ENCODE measurements at places on chromosomes 3 and 15.

DNA sequence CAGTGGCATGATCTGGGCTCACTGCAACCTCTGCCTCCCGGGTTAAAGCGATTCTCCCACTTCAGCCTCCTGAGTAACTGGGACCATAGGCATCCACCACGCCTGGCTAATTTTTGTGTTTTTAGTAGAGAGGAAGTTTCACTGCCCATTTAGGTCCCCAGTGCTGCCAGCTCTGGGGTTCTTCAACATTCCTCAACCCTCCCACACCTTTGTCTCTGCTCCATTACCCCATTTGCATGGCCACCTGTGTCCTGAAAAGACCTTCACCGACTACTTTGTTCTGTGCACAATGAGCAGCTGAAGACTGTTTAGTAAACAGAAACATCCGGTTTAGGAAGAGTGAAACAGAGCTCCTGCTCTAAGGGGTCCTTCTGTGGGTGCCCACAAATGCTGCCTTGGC lies 92.0 kb downstream of the FAM43A start:
- no peak for DNase-seq

GRCh38 chr3:41276191-41276590 lies 76.9 kb downstream of the CTNNB1 start:
- no peak for DNase-seq

- DNase-seq: no peak
Observed at GRCh38 chr3:11186771-11187191, 32.5 kb downstream of the HRH1 start.

GRCh38 chr15:32717426-32718226 lies at the start of gene GREM1:
Gene GREM1 (plus strand): TSS chr15:32718004. CDS start chr15:32730691, 12,687 bp downstream.
- no peak for DNase-seq

DNA sequence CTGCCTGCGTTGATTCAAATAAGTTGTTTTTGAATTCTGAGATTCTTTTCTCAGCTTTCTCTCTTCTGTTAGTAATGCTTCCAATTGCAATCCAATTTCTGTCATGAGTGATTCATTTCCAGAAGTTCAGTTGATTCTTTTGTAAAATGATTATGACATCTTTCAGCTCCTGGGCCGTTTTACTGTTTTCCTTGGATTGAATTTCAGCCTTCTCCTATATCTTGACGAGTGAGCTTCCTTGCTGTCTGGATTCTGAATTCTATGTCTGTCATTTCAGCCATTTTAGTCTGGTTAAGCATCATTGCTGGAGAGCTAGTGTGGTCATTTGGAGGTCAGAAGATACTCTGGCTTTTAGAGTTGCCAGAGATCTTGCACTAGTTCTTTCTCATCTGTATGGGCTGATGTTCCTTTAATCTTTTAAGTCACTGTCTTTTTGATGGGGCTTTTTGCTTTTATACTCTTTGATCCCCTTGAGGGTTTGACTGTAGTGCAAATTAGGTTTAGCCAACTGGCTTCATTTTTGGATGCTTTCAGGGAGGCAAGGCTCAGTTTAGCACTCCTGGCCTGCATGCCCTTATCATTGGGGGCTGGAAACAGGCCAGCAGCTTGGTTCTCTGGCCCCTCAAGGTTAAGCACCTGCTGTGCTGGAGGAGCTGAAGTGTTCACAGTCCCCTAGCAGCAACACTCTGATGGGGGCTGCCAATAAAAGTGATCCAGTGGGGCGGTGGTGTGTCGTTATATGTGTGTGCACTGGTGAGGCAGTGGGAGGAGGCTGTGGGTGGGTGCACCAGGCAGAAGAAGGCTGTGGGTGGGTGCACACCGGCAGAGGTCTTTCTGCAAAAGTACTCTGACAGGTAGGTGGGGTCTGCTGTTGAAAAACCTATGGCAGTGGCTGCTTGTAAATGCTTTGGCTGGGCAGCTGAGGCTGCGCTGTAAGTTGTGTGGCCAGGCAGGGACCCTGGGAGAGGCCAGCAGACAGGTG lies 51.2 kb downstream of the MCTP2 start:
- DNase-seq: no peak

DNA sequence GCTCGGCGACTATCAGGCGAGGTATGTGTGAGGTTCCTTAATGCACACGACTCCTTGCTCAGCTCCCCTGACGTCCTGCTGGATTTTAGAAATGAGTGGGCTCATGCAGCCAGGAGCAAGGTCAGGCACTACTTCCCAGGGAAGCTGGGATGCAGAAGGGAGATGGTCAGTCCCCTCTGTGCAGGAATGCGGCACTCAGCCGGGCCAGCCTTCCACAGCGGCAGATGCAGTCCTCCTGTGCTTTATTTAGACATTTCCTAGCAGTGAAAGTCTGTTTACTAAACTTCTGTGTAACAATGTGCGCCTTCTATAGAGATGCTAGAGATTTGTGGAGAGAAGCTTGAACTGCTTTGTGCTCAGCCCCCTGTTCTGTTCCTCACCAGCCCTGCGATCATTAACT lies 252.1 kb downstream of the SLCO3A1 start:
- DNase-seq: no peak

DNA sequence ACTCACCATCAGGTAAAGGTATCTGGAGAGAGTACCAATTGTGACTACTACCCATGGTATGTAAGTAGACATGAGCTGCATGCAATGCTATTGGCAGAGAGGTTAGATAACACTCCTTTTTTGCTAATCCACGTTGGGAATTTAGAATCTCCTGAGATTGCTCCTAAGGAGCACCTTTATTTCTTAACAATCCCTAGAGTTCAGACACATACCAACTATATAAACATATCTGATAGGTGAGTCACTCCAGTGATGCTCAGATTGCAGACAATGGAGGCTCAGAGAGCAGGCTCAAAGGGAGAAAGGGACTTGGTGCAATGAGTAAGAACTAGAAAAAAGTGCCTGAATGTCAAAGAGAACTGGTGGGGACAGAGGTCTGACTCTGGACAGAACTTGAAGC lies 47.0 kb upstream of the LRRFIP2 start:
- no peak for DNase-seq

- DNase-seq: peak; percentile 21
Observed at GRCh38 chr15:56537881-56538280, 72.9 kb upstream of the MNS1 start.

DNA sequence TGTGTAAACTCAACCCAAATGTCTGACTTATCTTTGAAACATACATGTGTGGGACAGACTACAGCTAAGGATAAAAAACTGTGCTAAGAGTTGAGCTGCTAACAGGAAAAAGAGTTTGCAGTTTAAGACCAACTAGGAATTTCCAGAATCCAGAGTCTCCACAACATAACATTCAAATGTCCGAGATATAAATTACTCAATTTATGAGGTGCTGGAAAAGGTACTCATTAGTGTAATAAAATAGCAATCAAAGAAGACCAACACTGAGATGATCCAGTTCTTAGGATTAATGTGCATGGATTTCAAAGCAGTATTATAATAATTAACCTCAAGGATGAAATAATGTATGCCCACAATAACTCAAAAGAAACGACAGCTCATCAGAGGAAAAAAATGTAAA lies 426.5 kb upstream of the KCNMB2 start:
- DNase-seq: no peak

DNA sequence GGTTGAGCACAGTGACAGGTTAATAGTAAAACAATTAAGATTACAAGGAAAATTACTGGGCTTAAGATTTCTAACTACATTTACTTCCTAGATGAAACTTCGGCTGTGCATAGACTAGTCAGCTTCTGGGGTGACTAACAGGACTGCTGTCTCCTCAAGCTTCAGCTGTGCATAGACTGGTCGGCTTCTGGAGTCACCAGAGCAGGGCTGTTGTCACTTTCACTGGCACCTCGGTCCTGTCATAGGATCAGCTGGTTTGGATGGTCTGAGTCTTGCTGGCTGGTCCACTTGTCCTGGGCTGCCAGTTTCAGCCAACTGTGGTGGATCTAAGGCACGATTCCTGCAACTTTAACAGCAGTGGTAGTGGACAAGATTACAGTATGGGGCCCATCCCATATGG lies 23.9 kb upstream of the ACAD9 start:
- DNase-seq: no peak

GRCh38 chr3:58299839-58300516 lies 6.1 kb upstream of the RPP14 start:
- no peak for DNase-seq

DNA sequence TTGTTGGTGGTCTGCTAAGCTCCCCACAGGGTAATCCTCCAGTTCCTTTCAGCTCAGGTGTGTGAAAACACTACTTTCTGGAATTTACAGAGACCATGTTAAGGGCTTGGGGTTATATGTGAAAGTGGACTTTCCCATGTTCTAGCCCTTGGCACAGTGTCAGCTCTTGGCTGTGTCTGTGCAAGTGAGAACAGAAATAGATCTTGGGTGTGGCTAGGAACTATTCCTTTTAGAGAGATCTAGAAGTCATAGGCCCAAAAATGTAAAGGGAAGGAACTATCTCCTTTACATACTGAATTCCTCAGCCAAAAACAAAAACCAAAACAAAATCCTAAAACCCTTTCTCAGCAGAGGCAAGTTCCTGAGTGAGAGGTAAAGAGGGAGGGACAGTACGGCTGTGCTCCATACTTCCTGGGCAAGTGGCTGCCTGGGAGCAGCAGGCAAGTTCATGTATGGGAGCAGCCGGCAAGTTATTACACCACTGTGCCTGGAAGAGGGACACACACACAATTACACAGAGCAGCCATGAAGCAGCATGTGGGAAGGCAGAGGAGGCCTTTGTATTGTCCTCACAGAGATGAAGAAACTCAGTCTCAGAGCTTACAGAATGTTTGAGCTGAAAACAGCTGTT lies 19.9 kb upstream of the C3orf62 start:
- DNase-seq: no peak

- DNase-seq: peak; percentile 66
Observed at GRCh38 chr3:130658678-130659077, 88.0 kb downstream of the PIK3R4 start.

DNA sequence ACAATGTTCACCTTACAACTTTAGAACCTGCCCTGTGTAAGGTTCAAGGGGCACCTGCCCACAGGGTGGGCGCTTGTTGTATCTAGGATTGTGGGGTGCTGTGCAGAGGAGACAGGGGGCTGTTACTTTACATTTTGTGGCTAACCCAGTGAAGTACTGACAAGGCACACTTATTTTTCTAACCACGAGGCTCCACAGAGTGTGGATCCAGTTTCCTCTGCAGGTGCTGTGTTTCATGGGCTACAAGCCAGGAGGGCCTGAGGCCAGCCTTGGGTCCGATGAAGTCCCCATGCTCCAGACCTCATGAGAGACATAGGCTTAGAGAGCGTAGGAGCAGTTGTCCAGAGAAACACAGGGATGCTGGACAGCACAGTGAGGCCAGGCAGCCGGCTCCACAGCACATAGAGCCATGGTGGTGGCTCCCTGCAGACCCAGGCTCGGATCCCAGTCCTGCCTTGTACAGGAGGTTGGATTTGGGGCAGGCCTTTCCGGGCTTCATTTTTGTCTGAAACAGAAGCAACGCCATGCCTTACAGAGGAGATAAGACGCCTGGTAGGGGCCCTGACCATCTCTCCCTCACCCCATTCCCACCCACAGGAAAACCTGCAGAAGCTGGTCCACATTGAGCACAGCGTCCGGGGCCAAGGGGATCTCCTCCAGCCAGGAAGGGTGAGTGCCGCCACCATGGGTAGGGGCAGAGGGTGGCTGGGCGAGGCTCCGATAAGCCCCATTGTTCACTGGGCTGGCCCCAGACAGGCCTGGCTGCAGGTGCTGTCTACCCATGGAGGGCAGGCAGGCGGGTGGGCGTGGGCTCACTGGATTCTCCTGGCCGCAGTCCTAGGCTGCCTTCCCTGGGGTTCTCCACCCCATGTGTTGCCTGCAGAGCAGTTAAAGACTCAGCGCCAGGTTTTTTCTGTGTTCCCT lies 40.1 kb upstream of the NR2C2 start:
- no peak for DNase-seq

GRCh38 chr15:45197512-45197911 lies 9.7 kb upstream of the SHF start:
- DNase-seq: no peak

GRCh38 chr3:194139071-194139813 lies 3.3 kb downstream of the HES1 start:
- no peak for DNase-seq

DNA sequence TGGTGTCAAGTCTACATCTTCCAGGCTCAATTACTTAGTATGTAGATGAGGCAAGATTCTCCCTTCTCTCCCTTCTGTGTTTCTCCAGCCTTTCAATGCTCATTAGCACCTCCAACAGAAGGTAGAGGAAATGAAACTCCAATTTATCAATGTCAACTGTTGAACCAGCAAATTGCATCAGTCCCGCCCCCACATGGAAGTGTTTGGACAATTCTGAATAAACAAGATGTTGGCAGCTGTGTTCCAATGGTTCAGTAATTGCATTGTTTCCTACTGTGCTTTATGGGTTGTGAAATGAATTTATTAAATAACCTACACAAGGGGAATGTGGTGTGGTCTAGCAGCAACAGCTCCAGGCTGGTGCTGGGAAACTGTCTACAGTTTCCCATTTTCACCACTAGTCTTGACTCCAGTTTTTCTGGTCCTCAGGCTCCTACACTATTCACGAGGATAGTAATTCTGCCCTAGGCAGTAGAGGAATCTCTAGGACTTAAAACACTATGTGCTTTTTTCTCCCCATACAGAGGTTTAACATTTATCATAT lies 91.9 kb downstream of the MB21D2 start:
- no peak for DNase-seq

GRCh38 chr15:40471808-40472150 lies 995 bp downstream of the CHST14 start:
- no peak for DNase-seq

GRCh38 chr15:71757741-71758530 lies 52.4 kb upstream of the NR2E3 start:
- no peak for DNase-seq

- no peak for DNase-seq
Observed at GRCh38 chr15:37764733-37765191, 169.7 kb upstream of the TMCO5A start.

DNA sequence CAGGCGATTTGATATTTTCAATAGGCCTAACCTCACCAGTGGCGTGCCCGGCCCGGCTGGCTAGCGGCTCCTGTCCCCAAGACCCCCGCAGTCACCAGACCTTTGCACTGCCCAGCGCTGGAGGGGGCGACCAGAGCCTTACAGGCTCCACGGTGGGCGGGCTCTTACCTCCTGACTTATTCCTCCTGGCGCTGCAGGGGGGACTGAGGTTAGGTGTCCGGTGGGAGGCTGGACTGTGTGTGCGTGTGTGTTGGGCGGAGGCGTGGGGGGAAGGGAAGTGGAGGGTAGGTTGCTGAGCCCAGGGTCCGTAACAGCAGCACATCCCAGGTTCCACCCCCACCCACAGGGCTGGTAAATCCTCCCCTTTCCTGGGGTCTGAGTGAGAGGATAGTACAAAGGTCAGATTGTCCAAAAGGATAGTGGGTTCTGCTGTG lies 27.5 kb upstream of the THRB start:
- no peak for DNase-seq
